ENCODE measurements at places on chromosomes 3 and 15.

- no peak for DNase-seq
Measured at GRCh38 chr3:13352621-13353131, 67.4 kb downstream of the NUP210 start.

DNA sequence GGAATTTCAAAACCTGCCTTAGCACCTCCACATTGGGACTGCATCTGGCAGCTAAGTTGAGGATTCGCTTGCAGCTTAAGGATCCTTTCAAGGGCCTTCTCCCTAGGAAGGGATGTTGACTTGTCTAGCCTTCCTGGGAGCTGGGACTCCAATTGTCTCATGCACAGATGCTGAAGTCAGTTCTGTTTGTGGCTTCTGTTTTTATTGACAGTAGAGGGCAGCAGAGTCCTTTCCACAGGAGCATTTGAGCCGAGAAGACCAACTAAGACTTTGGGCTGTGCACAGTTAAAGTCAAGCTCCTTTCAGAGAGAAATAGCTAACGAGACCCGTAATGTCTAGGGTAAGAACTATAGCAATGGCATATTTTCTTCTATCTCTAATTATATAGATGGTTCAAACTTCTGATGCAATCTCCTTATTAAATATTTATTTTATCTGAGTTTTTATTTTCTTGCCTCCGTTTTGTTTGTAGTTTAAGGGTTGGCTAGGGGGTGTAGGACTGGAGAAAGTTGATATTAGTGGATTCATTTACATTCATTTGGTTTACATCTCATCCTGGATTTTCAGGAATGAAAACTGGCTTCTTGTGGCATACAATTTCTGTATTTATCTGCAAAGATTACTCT is 59.7 kb upstream of the KBTBD8 start:
- peak; percentile 60 for DNase-seq

GRCh38 chr3:39960515-39961191 is 151.2 kb downstream of the MYRIP start:
- no peak for DNase-seq

GRCh38 chr15:79396850-79397249 is 35.3 kb upstream of the MINAR1 start:
- no peak for DNase-seq

DNA sequence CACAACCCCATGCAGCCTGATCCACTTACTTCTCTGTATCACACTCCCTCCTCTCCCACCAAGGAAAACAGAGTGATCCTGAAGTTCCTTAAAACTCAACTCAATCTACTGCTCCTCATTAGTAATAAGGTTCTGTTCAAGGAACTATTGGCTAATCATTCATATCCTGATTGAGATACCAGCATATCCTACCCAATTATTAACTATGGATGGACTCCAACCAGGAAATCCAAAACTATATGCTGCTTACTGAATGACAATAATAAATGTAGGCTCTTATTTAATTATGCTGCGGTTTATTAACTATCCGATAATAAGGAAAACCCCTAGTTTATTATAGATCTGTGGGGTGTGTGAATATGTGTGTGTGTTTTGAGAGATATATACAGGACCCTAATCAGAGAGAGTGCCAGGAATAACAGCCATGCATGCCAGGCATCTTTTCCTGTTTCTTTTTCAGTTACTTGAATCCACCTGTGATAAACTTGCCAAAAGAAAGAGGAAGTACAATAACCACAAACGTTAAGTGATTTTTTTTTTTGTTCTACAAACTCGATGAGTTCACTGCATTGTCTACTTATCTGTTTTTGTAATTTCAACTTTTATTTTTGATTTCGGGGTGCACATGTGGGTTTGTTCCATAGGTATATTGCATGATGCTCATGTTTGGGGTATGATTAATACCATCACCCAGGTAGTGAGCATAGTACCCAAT is 1031.7 kb upstream of the CFAP20DC start:
- DNase-seq, result no peak

DNA sequence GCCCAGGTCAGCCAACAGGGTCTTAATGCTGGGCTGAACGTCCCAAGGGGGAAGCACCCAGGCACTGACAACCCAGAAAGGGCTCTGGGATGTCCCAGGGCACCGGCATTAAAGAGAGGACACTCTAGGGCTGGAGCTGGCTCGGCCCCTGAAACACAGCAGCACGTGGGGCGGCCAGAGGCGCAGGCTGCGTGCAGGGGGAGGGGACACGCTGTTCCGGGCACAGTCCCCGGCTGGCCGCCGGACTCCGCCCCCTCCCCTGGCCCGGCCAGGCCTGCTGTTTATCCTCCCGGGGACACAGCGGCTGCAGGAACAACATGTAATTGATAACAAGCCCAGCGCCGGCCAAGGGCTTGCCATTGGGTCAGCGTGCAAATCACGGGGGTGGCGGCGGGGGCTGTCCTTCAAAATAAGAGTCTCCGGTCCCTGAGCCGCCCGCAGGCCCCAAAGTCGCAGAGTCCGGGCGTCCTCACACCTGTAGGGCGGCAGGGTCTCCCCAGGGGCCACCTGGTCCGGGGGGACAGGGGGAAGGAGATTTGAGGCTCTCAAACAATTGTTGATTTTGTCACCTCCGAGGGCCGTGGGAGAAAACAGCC is 1.3 kb downstream of the KLF15 start:
- no peak for DNase-seq

- DNase-seq, result peak; percentile 77
Measured at GRCh38 chr3:177150970-177151627, 46.2 kb downstream of the TBL1XR1 start.

DNA sequence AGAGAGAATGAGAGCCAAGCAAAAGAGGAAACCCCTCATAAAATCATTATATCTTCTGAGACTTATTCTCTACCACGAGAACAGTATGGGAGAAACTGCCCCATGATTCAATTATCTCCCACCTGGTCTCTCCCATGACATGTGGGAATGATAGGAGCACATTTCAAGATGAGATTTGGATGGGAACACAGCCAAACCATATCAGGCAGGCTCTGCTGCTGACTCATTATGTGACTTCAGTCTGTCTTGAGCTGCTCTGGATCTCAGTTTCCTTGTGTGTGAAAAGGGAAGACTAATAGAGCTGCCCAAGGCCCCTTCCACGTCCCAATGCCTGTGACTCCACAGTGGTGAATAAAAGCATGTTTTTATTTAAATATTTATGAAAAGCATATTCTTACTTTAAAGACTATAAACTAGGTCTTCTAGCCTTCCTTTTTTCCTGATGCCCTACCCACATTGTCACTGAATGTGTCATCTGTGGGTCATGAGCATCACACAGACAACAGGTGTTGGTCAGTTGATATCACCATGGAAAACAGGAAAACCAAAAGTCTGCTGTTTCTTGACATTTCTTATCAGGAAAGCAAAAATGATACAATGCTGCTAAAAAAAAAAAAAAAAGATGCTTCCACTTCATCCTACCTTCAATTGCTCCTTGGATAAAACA is 96.0 kb upstream of the PPP2R3A start:
- DNase-seq, result peak; percentile 5

DNA sequence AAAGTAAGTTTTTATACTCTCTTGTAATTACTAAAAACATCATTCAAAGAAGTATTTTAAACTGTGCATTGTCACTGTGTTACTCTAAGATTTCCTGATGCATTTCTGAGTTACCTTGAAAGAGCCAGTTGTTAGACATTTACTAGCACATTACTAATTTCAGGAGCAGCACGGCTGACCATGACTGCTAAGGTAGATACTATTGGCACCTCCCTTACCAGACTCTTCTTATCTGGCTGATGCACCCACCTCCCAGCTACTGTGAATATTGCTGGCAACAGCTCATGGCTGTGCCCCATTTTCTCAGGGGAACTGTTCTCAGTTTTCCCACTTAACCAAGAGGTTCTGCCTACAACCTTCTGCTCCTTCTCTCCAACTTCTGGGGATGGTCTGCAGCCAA is 29.4 kb downstream of the COL6A5 start:
- DNase-seq, result no peak

- no peak for DNase-seq
Measured at GRCh38 chr3:47855461-47856383, 52.8 kb downstream of the DHX30 start.

GRCh38 chr3:172180473-172180872 is 141.1 kb downstream of the FNDC3B start:
- no peak for DNase-seq

DNA sequence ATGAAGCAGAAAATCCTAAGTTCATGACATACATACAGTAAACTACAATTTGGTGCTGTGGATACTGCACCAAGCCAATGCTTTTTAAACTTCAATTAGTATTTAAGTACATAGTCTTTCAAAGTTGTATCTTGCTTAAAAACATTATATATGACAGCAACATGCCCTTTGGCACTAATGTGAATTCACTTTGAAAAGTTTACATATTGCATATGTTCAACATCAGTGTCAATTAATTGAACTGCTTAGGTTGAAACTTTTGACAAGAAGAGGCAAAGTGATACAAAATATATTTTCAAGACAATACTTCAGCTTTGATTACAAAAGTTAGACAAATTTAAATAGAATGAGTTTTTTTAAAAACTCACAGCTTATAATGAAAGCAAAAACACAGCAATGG is 119.4 kb upstream of the ROBO2 start:
- no peak for DNase-seq

- DNase-seq, result no peak
Measured at GRCh38 chr3:31053299-31053698, 158.8 kb upstream of the GADL1 start.

DNA sequence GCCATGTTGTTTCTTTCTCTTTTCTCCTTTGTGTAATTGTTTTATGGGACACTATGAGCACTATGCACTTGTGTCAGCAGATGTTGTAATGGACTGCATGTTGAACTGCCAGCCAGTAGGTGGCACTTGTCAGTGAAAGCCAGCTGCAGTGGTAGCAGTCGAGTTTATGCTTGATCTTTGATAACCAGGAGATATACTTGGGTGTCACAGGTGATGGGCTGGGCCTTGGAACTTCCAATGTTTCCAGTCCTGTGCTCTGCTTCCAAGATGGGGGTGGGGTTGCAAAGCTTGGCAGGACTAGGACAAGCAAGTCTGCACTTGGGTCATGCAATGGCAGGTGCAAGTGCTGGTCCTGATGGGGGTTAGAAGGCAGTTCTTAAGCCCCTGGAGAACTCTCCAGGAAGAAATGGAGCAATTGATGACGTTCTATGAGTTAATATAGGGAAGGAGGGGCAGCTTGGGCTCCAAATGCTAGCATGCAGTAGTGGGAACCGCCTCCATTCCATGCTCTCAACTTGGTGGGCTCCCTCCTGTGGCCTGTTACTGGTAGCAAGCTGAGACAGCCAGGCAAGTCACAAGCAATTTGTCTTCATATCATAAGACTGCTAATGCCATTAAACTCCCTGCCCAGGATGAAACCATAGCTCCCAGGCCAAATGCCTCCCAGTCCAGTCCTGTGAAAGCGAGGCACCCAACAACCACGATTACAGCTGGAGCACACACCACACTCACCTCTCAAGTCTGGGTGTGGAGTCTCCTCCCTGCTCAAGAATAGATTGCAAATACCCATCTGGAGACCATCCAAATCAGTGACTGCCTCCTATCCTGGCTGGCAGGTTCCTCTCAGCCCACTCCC is 287.2 kb downstream of the CGGBP1 start:
- DNase-seq, result no peak

- DNase-seq, result no peak
Measured at GRCh38 chr15:63832620-63833019, 1.1 kb downstream of the HERC1 start.

- DNase-seq, result no peak
Measured at GRCh38 chr3:51378726-51379125, 6.4 kb upstream of the MANF start.

- no peak for DNase-seq
Measured at GRCh38 chr3:188573956-188574355, 420.0 kb downstream of the LPP start.

- DNase-seq, result no peak
Measured at GRCh38 chr15:88108991-88109390, 147.5 kb downstream of the NTRK3 start.

GRCh38 chr3:48429960-48430707 is at the start of gene PLXNB1:
Gene PLXNB1 (minus strand): TSS chr3:48430086. CDS start chr3:48424611, 5,475 bp downstream.
- peak; percentile 64 for DNase-seq

GRCh38 chr3:65338571-65338970 is 650.8 kb upstream of the ADAMTS9 start:
- no peak for DNase-seq

- DNase-seq, result no peak
Measured at GRCh38 chr3:114624047-114624445, 330.2 kb downstream of the TIGIT start.

GRCh38 chr3:32596909-32597369 is 26.3 kb upstream of the DYNC1LI1 start:
- DNase-seq, result no peak

- DNase-seq, result no peak
Measured at GRCh38 chr3:110198717-110199587, 861.6 kb upstream of the DPPA4 start.

GRCh38 chr3:160735826-160736225 is 20.2 kb upstream of the PPM1L start:
- DNase-seq, result no peak

- DNase-seq, result no peak
Measured at GRCh38 chr3:139297588-139298311, 46.1 kb upstream of the MRPS22 start.

GRCh38 chr3:120114981-120115380 is 20.7 kb upstream of the GSK3B start:
- no peak for DNase-seq

DNA sequence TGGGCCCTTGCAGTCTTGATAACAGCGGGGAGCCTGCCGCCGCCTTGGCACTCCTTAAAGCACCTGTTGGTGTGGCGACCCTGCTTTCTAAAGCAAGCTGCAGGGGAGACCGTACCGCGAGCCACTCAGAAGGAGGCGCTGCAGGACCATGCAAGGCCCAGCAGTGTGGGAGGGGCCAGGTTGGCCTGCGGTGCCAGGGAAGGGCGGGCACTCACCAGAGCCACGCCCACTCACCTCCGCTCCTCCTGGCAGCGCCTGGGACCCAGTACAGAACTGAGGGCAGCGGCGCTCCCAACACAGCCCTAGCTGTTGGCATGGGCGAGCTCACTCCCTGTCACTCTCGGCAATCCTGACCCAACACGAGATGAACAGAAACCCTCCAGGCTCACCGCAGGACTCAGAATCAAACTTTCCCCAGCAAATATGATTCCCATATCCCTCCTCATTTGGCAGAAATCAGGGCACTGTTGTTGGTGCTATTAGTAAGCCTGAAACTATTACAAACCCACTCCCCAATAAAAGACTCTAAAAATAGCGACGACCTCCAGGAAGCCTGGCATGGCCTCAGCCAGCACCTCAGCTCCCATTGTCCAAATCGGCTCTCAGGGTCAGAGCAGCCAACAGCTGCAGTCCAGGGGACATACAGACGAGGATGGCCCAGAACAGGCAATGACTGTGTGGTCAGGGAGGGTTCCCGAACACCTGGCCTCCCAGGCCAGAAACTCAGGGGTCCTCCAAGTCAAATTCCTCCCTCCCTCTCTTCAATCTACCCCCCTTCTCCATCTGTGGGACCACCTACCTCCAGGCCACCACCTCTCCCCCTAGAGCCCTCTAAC is 77.2 kb downstream of the TBC1D2B start:
- peak; percentile 25 for DNase-seq
